ENCODE measurements at places on chromosomes 1 and 21. TPM values are rescaled to one million over a fixed set of nuclear protein-coding genes. Genes with fewer than 3 reads are reported as not detected.

GRCh38 chr1:212827831-212828278 is 19.6 kb downstream of the SPATA45 start:
- no peak for DNase-seq

DNA sequence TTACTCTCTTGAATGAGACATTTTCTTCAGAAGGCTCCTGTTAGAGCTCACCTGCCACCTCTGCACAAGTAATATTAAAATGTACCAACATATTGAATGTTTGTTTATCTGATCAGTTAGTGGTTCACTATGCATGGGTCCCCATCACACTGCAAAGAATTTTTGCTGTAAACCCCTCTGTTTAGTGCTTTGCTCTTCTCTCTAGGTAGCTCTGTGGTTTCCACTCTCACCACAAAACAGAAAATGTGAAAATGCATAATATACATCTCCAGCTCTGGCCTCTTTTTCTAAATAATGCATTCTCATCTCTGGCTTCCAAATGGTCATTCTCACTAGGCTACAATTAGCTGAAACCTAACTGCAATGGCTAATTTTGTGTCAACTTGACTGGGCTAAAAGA is 176.7 kb downstream of the TRIM33 start:
- no peak for DNase-seq

GRCh38 chr1:64114012-64114525 is 89.4 kb upstream of the UBE2U start:
- DNase-seq, result no peak

- DNase-seq, result no peak
Measured at GRCh38 chr1:102163799-102164198, 167.1 kb upstream of the OLFM3 start.

DNA sequence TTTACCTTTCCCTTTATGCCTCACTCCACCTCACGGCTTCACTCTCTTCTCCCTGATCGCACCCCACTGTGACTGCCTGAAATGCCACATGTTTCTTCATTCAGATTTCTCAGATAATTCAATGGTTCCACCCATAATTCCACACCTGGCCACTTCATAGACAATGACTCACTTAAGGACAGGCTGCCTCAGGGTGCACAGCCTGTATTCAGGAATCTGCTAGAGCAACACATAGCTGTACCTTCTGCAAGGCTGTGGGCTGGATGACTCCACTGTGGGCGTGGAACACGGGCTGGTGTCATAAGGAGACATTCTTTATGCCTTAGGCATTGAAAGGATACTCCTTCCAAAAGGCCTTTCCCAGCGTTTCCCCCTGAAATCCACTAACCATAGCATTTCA is 36.1 kb downstream of the L1TD1 start:
- DNase-seq, result peak; percentile 19

DNA sequence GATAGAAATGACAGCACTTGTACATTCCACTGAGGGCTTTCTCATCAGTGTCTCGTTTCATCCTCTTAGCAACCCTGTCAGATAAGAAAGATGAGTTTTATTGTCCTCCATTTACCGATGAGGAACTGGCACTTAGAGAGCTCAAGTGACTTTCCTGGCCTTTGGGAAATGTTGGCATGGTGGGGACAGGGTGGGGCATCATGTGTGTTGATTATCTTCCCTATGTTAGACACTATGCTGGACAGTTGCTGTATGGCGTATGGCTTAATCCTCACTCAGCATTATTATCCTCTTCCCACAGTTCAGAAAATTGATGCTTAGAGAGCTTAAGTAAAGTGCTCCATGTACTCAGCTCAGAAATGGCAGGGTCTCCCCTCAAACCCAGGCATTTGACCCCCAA is 163.2 kb downstream of the CAMTA1 start:
- no peak for DNase-seq

GRCh38 chr1:219555031-219555692 is 57.7 kb downstream of the ZC3H11B start:
- DNase-seq, result peak; percentile 64

Gene PLPPR4
- 4.5 TPM for polyA plus RNA-seq

Gene SMPDL3B
- polyA plus RNA-seq, result not detected

Gene RCSD1
- polyA plus RNA-seq, result not detected

Gene VTCN1
- polyA plus RNA-seq, result not detected
